ENCODE measurements at places on chromosomes 2 and 18.

- no peak for DNase-seq
These were observed 54.7 kb upstream of the GATA6 start for GRCh38 chr18:22114526-22115321.

DNA sequence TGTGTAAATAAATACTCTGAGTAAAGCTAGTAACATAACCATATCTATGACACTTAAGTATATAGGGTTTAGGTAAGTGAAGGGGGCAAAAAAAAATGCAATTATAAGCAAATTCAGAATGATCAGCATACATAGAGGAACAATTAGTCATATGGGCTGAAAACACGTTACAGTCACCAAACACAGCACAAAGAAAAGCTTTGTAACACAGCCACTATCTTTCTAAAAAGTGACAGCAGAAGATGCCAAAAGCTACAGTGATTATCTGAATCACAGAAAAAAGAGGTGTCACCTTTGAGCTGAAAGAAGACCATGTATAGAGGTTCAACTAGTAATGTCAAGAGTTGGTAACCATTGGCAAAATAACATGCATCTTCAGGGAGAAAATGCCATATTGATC lies 115.5 kb downstream of the ERBB4 start:
- no peak for DNase-seq

DNA sequence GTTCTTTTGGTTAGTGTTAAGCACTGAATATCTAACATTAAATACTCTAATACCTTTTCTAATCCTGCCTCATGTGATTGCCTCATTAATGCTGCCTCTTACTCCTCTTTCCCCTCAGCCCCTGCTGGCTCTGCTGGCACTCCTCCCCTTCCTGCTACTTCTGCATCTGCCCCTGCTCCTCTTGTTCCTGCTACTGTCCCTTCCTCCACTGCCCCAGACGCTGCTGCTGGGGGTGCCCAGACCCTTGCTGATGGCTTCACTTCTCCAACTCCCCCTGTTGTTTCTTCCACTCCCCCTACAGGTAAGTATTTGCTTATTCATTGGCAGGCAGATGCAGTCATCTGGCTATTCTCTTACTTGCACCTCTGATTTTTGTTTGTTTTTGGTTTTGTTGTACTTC lies 68.5 kb downstream of the ABI2 start:
- DNase-seq, result no peak

DNA sequence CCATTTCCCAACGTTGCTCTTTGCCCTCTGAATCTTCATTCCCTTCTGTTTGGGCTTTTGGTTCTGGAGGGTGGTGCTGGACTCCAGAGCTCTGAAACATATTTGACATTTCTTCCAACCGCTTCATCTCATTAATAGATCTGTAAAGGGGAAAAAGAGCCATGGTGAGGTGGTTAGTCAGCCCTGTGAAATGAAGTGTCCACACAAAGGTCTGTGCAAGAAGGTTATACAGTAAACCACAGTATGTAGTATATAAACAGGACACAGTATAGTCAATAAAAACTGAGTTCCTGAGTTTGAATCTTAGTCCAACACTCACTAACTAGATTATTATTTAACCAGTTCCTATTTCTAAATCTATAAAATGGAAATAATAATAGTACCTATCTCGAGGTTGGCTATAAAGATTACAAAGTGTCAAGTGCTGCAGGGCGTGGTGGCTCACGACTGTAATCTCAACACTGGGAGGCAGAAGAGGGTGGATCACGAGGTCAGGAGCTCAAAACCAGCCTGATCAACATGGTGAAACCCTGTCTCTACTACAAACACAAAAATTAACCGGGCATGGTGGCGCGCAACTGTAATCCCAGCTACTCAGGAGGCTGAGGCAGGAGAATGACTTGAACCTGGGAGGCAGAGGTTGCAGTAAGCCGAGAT lies 13.1 kb downstream of the STARD7 start:
- no peak for DNase-seq

- DNase-seq, result no peak
These were observed 22.8 kb downstream of the NFE2L2 start for GRCh38 chr2:177241711-177242120.

DNA sequence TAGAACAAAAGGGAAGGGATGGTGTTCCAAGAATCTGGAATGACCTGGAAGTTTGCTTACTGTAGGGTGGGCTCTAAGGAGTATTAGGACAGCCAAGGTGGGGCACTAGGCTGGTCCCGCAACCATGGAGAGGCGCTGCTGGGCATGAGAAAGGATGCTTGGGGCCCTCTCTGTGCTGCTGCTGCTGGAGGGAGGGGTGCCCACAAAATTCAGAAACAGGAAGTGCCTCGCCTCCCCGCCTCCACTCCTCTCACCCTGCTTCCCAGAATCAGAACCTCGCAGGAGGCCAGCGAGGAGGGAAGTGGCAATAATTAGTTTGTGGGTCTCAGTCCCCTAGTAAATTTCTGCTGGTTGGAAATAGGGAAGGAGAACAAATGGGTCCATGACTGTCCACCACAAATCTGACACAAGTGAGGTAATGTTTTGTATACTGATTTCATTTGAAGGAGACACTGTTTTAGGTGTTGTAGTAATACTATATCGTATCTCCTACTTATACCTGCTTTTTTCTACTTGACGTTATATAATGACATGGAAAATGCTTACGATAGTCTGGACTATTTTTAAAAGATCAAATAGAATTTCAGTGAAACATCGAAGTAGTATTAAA lies 7.9 kb upstream of the PDCL3 start:
- DNase-seq, result no peak

GRCh38 chr2:50328680-50329079 lies 703.3 kb downstream of the NRXN1 start:
- no peak for DNase-seq

DNA sequence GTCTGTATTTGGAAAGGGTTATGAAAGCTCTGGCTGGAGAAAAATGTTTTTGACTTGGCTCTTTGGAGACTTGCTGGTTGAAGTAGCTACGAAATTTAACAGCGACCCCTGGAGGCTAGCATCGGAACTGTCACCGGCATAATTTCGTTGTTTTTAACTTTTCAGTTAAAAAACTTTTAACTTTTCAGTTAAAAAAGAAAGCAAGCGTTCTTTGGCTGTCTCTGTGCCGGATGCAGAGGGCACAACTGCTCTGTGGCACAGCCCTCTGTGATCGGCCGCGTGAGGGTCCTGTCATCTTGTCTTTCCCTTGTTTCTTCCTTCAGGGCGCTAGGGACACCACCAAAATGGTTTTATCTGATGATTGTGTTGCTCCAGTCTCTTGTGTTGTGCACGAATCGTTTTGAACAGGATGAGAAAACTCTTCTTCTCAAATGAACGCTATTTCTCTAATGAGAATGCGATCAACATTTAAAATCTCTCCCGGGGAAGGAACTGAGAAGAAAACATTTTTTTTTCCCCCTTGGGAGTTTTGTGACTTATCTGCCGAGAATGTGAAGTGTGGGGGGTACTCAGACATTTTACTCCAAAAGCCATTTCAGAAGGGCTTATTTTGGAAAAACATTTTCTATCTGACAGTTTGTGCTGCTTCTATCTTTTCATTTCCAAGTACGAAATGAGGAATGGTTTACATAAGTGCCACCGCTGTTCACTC lies 57.1 kb downstream of the ADCYAP1 start:
- no peak for DNase-seq

DNA sequence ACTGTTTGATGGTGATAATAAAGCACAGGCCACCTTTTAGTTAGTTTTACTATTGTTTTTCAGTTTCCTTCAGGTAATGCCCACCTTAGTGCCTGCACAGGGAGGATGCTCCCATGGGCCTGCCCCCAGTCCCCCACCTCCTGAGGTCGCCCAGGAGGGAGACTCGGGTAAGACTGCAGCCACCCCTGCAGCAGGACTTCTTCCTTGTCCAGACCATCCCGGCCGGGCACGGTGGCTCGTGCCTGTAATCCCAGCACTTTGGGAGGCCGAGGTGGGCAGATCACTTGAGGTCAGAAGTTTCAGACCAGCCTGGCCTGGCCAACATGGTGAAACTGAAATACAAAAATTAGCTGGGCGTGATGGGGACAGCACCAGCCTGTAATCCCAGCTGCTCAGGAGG lies 68.1 kb upstream of the TANC1 start:
- no peak for DNase-seq

GRCh38 chr2:200219309-200220113 lies 87.0 kb upstream of the SPATS2L start:
- DNase-seq, result no peak

DNA sequence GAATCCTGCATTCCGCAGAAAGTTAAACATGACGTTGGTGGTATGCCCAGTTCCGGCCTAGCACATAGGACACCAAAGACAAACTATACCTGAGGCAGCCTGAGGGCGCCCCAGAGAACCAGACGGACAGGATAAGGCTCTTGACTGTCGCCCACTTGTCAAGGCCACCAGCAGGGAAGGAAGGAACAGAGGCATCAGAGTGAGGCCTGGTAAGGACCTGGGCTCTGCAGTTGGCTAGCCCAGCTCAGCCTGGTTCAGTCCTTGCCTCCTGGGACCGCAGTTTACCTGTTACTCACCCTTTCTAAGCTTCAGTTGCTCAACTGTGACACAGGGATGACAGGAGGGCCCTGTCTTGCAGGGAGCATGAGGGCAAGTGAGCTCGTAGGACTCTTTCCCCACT lies 82.1 kb downstream of the ACTR2 start:
- no peak for DNase-seq

DNA sequence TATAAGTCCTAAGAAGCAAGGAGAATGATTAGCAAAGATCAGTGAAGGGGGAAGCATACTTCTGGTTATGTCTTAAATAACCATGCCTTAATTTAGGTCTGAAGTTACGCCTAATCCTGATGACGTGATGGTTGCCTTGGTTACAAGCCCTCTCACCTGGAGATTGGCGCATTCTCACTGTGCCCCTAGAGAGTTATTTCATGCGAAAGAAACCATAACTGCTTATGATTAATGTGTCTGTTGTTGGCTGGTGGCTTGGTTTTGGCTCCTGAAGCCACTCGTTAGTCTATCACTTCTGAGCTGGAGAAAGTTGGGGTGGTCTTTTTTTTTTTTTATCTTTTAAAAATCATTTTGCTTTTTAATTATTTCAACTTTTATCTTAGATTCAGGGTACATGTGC lies 47.0 kb downstream of the TNFRSF11A start:
- peak; percentile 79 for DNase-seq

GRCh38 chr2:97738179-97739019 lies 25.0 kb downstream of the ZAP70 start:
- DNase-seq, result no peak

DNA sequence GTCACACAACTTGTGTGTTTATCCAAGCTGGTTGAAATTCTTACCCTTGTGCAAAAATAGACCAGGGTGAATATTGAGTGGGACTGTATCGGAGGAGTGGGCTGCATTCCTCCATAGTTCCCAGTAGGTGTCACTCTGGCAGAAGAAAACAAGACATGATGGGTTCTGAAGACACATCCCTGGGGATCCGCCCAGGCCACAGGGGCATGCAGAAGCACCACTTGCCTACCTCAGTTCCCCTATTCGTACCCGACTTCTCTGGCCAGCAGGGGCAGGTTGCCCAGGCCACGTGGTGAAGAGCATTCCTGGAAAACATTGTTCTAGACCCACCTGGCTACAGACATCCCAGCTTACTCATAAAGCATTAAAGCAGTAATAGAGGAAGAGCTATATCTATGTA lies 168.2 kb downstream of the FAM210A start:
- DNase-seq, result no peak

GRCh38 chr2:33241581-33241980 lies 234.9 kb upstream of the RASGRP3 start:
- no peak for DNase-seq

- DNase-seq, result no peak
These were observed 103.1 kb upstream of the ZC3H15 start for GRCh38 chr2:186382932-186383331.

- DNase-seq, result no peak
These were observed 63.7 kb upstream of the ITGA4 start for GRCh38 chr2:181393472-181393871.

GRCh38 chr18:33755931-33756560 lies 178.0 kb downstream of the ASXL3 start:
- no peak for DNase-seq

- DNase-seq, result no peak
These were observed 31.0 kb downstream of the CYBRD1 start for GRCh38 chr2:171553236-171553635.

DNA sequence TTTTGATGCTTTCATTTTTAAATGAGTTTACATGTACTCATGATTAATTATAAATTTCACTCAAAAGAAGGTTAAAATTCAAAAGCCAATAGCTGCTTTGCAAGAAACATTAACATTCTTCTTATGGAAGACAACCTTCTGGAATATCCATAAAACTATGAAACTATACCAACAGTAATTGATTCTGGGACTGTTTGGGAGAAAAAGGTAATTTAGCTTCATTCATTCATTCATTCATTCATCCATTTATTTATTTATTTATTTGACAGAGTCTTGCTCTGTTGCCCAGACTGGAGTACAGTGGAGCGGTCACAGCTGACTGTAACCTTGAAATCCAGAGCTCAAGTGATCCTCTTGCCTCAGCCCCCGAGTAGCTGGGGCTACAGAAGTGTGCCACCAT lies 110.3 kb downstream of the NBAS start:
- no peak for DNase-seq

- no peak for DNase-seq
These were observed 2.6 kb upstream of the STON1 start for GRCh38 chr2:48527226-48527885.

DNA sequence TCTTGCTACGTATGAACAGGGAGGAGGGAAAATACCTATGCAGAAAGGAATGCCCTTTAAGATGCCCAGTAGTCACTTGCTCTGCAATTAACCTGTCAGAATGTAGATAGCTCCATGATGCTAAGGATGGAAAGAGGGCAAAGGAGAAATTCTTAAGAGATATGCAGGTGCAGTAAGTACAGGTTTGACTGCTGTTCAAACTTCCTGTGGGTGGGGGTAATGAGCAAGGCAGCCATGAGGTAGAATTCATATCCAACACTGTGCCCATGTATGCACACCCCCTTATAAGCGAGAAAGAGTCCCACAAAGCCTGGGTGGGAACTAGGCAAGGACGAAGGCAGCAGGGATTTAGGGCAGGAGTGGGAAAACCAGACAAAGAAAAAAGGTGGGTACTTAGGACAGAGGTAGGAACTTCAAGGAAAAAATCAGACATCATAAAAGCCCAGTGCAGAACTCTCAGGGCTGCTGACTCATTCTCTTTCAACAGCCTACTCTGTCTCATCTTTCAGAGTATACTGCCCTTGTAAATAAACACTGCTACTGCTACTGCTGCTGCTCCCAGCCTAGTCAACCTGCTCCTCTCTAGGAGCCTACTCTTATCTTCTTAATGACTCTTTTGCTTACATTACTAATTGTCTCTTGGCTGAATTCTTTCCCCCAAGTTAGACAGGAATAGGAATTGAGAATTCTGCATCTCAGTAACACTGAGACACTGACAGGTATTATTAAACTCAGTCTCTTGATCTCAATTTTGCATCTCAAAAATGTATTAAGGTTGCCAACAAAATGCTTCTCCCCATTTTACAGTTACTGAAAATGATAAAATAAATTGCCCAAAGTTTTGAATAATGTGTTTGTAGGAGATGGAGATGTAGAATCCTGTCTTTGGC lies 189.0 kb downstream of the PTH2R start:
- DNase-seq, result no peak

DNA sequence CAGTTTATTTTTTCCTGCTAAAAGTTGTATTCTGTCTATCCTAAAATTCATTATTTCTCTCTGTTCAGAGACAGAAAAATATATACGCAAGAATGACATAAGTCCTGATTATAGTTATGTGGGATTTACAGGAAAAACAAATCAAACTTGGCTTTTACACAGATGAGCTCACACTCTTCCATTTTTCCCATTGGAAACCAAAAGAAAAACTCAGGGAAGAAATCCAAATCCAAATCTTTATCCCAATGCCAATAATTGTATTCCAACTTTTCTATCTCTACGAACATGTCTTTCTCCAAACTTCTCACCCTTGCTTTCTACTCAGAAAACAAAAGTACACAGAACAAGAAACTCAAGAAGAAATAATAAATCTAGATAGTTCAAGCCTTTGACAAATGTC lies 249.1 kb upstream of the TMEFF2 start:
- no peak for DNase-seq

Measured in GM12878 (cell line).